ENCODE measurements at places on chromosomes 5 and 9. TPM values are rescaled to one million over a fixed set of nuclear protein-coding genes. Genes with fewer than 3 reads are reported as not detected.

Gene OR1J2
- not detected for total RNA-seq

Gene ROPN1L
- 2.4 TPM for total RNA-seq

Gene SPATA24
- 6.2 TPM for total RNA-seq

Gene SPINK5
- total RNA-seq = not detected

Gene HK3
- not detected for total RNA-seq

Gene CREB3
- 24.7 TPM for total RNA-seq

Gene IFNA2
- not detected for total RNA-seq

Gene ARL14EPL
- 0.12 TPM for total RNA-seq

Gene SLC35A4
- 100 TPM for total RNA-seq

Gene NR2F1
- not detected for total RNA-seq

Gene IL4
- 0.53 TPM for total RNA-seq

Gene PRR7
- 5.3 TPM for total RNA-seq

Gene ARSK
- 4.9 TPM for total RNA-seq

Gene FOXD4L4
- not detected for total RNA-seq

Gene IL5
- 0.35 TPM for total RNA-seq

Gene ZBTB34
- total RNA-seq = 7.4 TPM

Gene BRD3
- total RNA-seq = 43.5 TPM

Measured in activated CD8-positive, alpha-beta memory T cell treated with anti-CD3 and anti-CD28 coated beads, Interleukin-2, amount 10 ng/mL, durations not matched to agents 7 days and 5 days (primary cell).